IMR-90 (cell line): ENCODE measurements at places on chromosomes 7 and 10.
A peak's percentile ranks its signal among the peaks of the same experiment; 100 is the strongest.

- peak; percentile 7 for DNase-seq
These were observed 989 bp downstream of the ERLIN1 start for GRCh38 chr10:100184840-100185239.

DNA sequence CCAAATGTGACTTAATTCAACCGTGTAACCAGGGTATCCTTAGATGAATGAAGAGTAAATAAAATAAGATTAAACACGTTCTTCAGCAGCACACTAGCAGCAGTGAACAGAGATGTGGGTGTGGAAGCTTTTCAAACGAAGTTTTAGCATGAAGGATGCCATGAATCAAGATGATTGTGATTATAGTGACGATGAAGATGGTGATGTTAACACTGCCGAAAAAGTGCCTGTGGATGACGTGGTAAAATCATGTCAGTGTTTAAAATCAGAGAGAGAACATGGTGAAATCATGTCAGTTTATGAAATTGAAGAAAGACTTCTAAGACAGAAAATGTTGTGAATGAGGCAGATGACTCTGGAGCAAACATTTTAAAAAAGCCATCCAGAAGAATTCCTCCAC lies 19.2 kb downstream of the LCOR start:
- no peak for DNase-seq

DNA sequence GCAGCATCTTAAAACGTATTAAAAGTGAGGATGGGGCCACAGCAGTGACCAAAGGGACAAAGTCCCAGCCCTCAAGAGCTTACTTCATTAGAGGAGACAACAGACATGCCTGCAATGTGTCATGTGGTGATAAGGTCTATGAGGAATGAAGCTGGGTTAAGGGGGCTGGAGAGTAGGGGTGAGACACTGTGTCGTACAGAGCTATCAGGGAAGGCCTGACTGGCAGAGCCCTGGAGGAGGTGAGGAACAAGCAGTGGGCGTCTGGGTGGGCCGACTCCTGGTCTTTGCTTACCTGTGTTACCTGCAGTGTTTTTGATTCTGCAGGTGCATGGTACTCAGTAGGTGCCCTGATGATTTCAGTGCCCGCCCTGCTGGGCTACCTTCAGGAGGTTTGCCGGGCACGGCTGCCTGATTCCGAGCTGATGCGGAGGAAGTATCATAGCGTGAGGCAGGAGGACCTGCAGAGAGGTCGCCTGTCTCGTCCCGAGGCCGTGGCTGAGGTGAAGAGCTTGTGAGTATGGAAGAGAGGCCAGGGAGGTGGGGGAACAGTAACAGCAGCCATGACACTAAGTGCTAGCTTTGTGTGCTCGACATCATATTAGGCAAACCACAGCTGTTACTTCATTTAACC lies 7.6 kb downstream of the ZFYVE27 start:
- no peak for DNase-seq

GRCh38 chr7:45589915-45590678 lies 15.9 kb downstream of the ADCY1 start:
- DNase-seq, result no peak

DNA sequence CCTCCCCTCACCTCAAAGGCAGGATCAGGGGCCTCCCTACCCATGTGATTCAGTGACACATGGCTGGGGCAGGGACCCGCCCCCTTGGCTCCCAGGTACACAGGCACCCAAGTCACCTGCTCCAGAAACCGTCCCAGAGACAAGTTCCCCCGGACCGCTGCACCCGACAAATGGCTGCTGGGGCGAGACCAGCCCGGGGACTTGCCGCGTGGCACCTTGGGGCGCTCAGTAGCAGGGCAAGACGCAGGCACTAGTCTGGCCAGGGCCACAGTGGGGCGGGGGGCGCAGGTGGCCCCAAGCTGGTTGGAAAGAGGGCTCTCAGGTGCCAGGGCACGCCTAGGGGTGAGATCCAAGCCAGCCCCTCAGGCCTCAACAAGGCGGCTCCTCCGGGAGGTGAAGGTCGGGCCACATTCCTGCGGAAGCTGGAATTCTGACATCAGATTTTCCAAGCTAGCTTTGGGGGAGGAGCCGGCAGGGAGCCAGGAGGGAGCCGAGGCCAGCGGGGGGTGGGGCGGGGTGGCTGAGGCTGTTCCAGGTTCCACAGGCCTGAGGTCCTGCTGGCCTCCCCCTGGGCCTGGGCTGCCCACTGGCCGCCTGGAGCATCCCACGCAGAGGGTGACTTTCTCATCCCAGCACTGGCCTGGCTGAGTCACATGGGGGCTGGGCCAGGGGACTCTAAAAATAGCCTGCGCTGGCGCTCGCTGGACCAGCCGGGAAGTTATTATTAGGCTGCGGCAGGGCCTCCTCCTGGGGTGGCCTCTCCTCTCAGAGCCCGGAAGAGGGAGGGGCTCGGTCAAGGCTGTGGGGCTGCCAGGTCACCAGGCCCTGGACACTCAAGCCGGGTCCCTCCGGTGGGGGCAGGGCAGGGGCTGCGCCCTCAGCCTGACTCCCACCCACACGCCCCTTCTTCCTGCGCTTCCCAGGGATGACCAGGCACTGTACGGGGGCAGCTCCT lies 20.5 kb upstream of the INPP5A start:
- DNase-seq, result peak; percentile 96

- no peak for DNase-seq
These were observed 34.1 kb upstream of the HSPB1 start for GRCh38 chr7:76268376-76268775.

GRCh38 chr10:119525116-119525515 lies 17.4 kb downstream of the RGS10 start:
- DNase-seq, result no peak

- no peak for DNase-seq
These were observed 15.8 kb upstream of the DUSP5 start for GRCh38 chr10:110481919-110482318.

DNA sequence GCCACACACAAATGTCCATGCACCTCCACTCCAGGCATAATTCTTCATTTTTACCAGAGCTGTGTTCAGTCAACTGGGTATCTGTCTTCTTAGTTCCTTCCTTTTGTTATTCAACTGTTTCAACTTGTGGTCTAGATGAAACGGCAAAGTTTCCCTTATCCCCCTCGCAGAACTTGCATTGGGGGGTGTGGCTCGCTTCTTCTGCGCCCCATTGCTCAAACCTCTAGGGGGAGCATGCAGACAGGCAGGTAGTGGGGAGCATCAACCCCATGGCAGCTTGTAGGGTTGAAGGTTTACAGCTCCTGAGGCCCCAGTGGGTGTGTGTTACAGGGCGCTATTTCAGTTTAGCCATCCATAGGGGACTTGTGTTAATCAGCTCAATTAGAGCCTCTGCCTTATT lies 38.3 kb upstream of the COBL start:
- DNase-seq, result no peak

- DNase-seq, result no peak
These were observed 28.0 kb upstream of the RASGEF1A start for GRCh38 chr10:43294892-43295291.

GRCh38 chr7:32093415-32094408 lies 23.5 kb upstream of the PDE1C start:
- DNase-seq, result peak; percentile 82

DNA sequence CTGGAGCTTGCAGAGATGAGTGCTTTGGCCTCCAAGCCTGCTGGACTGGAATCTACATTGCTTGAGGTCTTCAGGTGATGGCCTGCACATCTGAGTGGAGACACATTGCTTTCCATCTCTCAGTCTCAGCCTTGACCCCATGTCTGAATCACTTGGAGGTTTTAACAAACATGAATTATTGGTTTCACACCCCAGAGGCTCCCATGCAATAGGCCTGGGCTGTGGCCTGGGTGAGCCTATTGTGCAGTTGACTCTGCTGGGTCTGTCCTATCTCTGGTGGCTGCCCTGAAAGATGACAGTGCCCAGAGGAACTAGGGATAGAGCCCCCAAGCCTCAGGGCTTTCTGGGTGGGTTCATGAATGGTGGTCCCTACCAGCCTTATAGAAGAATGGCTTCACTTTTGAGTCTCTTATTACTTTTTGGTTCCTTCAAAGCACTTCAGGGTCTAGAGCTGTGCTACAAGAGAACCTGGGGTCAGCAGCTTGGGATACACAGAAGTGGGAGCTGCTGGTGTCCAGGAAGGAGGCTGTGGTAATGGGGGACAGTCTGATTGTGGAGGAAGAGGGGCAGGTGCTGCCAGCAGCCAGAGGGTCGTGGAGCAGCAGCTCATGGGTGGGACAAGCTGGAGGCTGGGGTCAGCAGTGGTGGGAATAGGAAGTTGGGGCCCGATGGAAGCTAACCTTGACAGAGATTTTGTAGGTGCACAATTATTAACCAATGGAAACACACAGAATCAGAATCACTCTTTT lies 5.5 kb downstream of the RAMP3 start:
- no peak for DNase-seq

GRCh38 chr10:60035984-60036383 lies 129.6 kb upstream of the CCDC6 start:
- DNase-seq, result no peak

GRCh38 chr7:121202125-121202524 lies 126.7 kb upstream of the WNT16 start:
- no peak for DNase-seq

- DNase-seq, result no peak
These were observed 1.6 kb downstream of the DPYSL4 start for GRCh38 chr10:132188331-132188730.

- DNase-seq, result no peak
These were observed 12.3 kb upstream of the IKZF1 start for GRCh38 chr7:50292165-50292757.

DNA sequence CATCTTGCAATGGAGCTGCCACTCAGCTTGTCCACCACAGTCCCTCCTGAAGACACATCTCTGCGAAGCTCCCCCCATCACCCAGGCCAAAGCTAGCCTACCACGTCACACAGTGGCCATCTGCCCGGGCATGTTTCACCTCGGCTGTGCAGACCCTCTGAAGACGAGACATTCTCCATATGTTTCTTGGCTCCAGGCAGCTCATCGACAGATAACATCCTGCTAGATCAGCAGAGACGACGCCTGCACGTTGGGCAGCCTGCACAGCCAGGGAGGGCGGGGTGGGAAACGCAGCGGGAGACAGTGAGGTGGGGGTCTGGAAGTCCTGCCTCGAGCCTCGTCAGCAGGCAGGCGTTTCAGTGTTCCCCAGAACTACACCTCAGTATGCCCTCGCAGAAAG lies 53.0 kb downstream of the PTPRN2 start:
- DNase-seq, result no peak

GRCh38 chr7:111878785-111879184 lies 316.5 kb upstream of the IMMP2L start:
- no peak for DNase-seq

DNA sequence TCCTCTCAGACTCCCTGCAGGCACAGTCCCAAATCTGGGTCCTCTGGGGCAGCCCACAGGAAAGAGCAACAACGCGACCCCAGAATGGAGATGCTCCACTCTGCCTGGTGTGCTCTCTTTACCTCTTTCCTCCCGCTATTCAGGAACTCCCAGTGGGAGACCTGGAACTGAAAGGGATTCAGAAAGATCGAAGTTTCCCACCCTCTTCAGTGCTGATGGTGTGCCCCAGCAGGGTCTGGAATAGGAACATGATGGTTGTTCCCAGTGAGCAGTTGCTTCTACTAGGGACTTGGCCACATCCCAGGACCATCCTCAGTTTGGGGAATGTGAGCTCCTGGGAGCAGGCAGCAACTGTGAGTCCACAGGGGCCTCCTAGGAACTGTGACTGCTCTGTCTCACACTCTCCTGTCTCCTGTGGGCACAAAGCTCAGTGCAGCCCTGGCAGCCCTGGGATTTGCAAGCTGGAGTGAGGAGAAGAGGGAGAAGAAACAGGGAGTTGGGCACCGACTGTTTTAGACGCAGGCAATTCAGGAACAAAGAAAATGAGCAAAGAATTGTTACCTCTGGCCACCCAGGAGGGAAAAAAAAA lies 17.9 kb downstream of the OR6V1 start:
- no peak for DNase-seq

- DNase-seq, result no peak
These were observed 251.0 kb upstream of the IMMP2L start for GRCh38 chr7:111813306-111813705.
